ENCODE measurements at places on chromosomes 4 and X.

- no peak for DNase-seq
Observed at GRCh38 chr4:8052160-8052691, 106.4 kb downstream of the ABLIM2 start.

GRCh38 chr4:32417113-32417704, 1697.0 kb downstream of the PCDH7 start:
- DNase-seq = no peak

- DNase-seq = no peak
Observed at GRCh38 chrX:44040406-44040805, 67.2 kb upstream of the NDP start.

GRCh38 chrX:138709886-138710791, 1.4 kb downstream of the FGF13 start:
- DNase-seq = no peak

DNA sequence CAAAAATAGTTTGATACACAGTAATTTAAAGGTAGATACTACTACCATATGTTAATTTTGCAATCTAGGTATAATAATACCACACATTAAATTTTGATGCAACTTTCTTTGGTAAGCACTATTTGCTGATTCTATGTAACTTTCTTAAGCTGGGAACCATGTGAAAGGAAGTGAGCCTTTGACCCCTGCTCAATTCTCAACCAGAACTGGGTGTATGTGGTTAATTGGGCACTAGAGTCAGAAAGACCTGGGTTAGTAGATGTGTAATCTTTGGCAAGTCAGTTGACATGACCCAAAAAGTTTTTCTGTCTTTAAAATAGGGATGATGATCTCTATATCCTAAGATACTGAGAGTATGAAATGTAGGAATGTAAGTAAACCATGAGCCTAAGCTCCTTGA, 22.4 kb downstream of the TLR2 start:
- no peak for DNase-seq

DNA sequence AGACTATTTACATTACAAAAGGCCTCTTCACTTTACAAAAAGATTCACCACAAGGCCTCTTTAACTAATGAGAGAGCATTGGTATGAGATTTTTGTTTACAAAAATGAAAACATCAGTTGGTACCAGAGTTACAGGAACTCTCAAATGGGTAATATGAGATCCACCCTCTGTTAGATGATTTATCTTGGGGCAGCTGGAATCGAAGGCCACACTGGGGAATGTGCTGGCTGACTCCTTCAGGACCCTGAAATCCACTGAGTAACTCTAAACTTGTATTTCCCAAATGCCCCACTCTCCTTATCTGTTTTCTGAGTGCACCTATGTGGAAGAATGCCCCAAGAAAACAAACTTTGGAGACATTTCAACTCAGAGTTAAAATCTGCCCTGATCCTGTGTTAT, 232.9 kb upstream of the F9 start:
- DNase-seq = no peak

DNA sequence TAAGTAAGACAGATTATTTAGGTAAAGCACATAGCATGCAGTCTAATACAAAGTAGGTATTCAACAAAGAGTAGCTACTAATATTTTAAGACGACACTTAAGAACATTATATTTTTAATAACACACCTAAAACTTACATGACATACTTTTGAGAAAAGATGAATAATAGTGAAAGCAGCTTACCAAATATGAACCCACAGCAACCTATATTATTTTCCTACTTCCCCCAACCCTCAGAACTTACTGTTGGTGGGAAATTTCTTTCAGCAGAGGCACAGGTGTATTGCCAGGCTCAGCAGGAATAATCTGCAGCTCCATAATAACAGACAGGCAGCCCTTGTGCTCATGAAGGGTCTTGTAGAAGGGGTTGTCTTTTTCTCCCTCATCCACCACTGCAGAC, 498.9 kb downstream of the GLUD2 start:
- DNase-seq = no peak

- no peak for DNase-seq
Observed at GRCh38 chrX:83305381-83305780, 202.7 kb upstream of the POU3F4 start.

- no peak for DNase-seq
Observed at GRCh38 chr4:76896614-76897535, 1.1 kb downstream of the SOWAHB start.

DNA sequence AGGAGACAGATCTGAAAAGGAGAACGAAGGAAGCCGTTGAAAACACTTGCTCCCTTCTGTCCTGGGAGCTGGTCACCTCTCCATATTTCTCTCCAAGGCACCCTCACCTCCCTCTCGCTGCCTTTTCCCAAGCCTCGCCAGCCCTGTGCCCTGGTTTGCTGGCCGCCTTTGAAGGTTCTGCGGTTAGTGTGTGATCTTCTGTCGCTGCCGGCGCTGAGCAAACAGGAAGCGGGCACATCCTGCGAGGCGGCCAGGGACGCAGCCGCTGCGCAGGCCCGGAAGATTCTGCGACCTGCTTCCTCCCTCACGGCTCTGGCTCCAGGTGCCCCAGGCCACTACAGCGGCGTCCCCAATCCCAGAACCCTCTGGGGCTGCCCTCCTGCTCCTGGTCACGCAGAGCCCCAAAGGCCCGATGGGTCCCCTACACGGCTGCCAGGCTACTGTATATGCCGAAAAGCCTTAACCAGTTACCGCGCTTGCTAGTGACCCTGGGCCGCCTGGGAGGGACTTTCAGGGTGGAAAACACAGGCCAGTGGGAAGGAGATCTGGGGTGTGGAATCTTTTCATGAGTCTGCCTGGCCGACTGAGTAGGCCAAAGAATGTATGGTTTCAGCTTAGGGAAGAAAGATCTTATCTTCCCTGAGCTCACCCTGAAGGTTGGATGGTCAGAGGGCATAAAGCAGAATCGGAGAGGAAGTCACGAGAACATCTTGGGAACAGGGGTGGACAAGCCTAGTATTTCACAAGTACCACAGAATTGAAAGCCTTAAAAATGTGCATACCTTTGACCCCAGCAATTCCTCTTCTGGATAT, 2.3 kb upstream of the SASH3 start:
- no peak for DNase-seq

DNA sequence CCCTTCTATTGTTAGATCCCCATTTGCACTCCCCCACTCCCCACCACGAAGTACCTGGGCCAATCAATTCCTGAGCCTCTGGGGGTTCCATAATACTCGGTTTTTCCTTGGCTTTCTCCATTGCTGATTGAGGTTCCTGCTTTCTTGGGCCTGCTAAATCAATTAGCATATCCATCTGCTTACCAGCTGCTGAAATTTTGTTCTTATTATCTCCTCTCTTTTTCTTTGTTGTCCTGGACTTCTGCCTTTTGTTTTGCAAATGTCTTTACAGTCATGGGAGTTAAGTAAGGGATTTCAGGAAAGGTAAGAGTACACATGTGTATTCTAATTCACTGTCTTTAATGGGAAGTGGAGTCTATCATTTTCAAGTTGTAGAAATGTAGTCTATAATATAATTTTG, 222.2 kb downstream of the MID1 start:
- no peak for DNase-seq

GRCh38 chr4:66034671-66035070, 364.4 kb upstream of the EPHA5 start:
- DNase-seq = no peak

DNA sequence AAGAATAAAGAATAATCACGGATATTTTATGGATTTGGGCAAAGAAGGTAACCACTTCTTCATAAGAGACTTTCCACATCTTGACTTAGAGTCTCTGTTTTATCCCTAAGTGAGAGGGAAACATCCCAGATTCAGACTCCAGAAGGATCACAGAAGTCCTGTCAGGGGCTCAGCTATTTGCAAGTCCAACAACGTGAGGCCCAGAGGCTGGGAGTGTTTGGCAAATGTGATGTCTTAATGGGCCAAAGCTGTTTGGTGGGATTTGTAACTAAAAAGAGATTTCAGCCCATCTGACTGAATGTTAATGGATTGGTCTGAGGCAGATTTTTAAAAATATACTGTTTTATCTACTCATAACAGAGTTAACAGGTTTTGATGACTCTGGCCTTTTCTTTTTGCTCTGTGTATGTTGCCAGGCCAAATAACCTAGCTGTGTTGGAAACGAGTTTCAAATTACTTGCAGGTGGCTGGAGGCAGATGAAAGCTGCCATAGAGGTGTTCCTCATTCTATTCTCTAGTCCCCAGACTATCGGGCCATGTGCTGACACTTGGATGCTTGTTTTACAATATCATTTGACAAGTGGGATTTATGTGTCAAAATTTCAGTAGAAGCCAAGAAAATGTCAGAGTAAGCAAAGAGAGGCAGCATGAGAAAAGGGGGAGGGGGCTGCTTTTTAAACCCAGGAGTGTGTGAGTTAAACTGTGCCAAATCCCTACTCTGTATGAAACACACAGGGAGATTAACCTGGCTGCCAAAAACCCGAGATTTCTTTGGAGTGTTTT, 330.9 kb downstream of the DCHS2 start:
- no peak for DNase-seq

DNA sequence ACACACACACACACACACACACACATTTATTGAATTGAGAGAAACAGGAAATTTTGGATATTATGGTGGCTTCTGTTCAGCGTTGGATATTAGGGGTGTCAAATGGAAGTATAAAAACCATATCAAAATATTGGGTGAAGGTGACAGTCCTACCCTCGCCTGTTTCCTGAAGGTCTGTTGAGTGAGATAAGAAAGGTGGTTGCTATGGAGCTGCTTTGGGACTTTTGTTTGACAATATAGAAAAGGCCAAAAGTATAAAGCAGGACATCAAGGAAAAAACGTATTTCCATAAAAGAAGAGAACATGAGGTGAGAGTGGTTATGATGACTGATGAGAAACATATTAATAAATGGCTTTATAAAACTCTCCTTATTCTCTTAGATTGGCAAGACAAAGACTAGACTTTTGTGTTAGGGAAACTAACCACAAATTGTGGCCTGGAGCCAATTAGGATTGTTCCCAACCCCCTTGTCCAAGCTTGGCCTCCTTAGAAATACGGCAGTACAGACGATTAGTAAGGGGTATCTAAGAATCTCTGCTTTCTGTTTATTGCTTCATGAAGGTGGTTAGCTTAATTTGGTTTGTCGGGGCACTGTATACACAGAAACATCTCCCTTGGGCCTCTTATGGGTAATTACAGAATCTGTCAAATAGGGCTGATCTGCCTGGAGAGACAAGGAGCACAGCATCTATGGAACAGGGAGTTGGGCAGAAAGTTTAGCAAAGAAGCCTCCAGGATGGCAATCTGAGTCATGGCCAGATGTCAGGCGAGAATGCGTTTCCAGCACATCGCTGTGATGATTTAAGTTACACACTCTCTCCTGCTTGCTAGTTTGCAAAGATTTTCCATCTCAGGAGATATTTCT, 198.0 kb downstream of the CBR4 start:
- no peak for DNase-seq

- DNase-seq = no peak
Observed at GRCh38 chr4:108029731-108030130, 40.0 kb downstream of the HADH start.

DNA sequence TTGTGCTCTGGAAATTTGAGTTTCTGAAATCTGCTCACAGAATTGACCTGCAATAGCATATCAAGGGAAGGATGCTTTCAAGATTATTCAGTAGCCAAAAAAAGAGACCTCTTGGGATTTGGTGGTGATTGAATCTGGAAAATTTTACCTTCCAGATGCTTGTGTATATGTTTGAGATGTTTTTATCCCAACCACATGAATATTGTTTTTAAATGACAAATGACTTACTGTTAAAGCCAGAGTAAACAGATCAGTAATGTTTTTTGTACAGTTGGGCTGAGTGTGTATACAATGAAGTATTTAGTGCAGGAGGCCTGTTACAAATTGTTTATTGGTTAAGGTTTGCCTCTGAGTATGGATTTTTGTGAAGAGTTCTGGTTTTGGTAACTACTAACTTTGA, 126.5 kb downstream of the CBR4 start:
- DNase-seq = no peak

- DNase-seq = no peak
Observed at GRCh38 chr4:87274803-87275202, 47.9 kb downstream of the HSD17B13 start.

- DNase-seq = no peak
Observed at GRCh38 chrX:15714529-15714928, 23.5 kb upstream of the CA5B start.

DNA sequence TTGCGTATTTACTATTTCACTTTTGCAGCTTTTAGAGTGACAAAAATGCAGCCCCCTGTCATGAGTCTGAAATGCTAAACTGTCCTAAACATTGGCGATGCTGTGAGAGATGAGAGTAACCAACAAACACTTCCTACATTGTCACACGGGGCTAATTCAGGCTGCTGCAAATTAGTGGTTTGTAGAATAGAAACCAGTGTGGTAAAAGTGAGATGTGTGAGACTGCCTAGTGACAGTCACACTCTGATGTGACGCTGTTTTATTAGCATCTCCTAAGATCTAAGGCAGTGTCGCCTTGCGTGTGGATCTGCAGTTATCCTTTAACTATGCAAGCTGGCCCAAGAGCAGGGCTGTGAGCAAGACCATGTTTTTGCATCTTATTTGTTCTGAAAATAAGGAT, 800.2 kb upstream of the TENM3 start:
- DNase-seq = no peak

DNA sequence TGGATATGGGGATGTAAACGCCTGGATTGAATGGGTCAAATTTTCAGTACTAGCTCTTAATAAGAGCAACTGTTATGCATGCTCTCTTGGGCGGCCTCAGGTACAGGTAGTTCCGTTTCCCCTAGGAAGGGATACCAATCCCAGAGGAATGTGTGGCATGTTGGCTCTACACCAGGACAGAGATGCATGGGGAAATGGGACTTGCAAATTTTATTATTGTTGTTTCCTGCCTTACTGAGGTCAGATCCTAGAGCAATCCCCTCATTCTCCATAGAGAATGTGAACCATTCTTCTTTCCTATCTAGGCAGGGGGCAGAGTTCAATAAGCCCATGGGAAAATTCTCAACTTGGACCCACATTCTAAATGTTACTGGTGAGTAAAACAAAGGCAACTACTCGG, 361.8 kb upstream of the FGF16 start:
- no peak for DNase-seq

DNA sequence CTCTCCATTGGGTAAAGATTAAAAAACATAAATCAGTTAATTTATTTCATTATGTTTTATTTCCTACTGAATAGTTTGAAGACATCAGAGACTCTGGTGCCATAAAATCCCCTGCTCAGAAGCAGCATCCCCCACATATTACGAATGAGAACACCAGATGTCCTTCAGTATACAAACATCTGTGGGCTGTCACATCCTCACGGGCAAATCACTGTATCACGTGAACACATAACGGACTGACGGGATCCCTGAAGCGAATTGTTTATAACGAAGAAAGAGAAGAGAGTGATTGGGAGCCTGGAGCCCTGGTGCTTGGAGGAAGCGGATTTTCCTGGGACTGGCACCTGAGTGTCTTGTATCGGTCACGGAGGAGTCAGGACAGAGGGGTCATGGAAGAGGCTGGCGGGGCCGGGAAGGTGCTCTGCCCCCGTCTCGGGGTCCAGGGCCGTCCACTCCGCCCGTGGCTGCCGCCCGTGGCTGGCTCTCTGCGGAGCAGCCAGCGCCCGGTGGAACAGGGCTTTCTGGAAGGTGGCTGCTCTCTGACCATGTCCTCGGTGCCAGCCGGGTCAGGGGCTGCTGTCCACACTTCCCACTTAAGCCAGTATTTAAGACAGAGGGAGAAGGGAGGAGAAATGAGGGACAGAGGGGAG, 452.7 kb upstream of the FAT1 start:
- no peak for DNase-seq

Data from suprapubic skin (tissue), 4 donors.